ENCODE measurements at places on chromosomes 11 and 22.
A peak's percentile ranks its signal among the peaks of the same experiment; 100 is the strongest.

GRCh38 chr22:39041908-39042307, 1.2 kb downstream of the APOBEC3F start:
- no peak for DNase-seq

GRCh38 chr22:35150183-35151107, 84.5 kb downstream of the ISX start:
- no peak for DNase-seq

DNA sequence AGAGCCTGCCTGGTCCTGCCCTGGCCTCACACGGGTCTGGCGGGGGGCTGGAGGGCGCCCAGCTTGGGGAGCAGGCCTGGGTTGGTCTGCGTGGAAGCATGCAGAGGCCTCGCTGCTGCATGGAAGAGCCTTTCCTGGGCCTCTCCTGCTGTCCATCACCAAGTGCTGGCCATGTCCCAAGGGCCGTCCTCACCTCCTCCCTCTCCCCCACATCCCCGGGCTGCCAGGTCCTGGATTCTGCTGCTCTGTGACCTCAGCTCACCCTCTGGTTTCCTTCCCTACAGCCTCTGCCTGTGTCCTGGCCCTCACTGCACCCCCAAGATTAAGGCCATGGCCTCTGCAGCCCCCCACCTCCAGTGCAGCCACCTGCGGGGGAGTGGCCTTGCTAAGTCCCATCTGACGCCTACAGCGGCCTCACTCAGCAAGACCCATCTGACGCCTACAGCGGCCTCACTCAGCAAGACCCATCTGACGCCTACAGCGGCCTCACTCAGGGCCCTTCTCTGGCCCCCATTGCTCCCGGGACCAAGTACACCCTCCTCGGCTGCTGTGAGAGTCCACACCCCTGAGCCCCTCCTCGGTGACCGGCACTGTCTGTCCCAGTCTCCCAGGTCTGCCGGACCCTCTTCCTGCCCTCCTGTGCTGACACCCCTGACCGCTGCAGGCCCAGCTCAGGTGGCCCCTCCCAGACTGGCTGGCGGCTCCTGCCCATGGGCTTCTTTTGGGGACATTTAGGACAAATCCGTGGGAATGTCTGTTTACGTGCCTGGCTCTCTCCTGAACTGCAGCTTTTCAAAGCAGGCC, 119.5 kb upstream of the B3GAT1 start:
- no peak for DNase-seq

DNA sequence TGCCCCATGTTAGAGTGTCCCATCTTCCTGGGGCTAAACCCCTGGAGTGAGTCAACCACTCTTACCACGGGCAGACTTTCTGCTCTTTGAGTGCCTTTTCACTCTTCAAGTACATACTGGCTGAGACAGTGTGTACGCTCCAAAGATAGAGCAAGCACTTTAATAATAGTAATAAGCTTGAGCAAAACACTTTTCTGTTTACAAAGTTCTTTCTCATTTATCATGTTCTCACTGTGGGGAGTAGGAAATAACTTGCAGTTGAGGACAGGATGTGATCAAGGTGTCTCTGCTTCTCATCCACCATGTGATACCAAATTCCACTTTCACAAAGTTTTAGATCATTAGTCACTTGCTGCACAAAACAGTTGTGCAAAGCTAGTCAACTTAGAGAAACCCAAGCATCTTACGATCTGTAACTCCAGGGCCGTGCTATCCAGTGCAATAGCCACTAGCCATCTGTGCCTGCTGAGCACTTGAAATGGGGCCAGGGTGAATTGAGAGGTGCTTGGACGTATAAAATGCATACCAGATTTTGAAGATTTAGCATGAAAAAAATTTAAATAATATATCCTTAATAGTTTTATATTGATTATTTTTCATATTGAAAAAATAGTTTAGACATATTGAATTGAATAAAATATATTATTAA, 135.3 kb downstream of the KIF18A start:
- no peak for DNase-seq

DNA sequence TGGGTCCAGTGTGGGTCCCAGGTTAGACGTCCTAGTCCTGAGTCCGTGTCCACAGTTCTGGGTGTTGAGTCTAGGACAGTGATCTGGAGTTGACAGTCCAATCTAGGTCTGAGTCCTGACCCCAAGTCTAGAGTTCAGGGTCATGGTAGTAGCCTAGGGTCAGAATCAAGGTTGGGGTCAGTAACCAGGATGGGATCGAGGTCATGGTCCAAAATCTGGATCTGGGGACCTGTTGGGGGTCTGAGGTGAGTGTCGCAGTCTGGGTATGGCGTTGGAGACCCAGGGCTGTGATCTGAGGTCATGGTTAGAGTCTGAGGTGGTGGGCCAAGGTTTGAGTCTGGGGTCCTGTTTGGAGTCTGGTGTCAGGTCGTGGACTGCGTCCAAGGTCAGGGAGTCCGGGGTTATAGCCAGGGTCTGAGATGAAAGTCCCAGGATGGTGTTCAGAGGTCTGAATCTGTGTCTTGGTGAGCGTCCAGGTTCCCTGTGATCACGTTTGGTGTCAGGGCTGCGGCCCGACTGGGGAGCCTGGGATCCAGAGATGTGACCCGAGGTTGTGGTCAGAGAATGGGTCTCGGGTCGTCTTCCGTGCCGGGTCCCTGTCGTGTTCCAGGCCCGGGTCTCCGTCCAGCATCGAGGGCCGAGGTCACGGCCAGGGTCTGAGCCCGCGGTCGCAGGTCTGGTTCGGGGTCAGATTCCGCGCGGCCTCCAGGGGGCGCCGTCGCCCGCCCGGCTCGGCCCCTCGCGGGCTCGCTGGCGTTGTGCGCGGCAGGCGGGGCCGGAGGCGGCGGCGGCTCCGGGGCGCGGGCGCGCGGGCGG, 432 bp upstream of the GRK2 start:
- peak; percentile 38 for DNase-seq

- DNase-seq = no peak
Observed at GRCh38 chr22:37544955-37545702, 15.2 kb upstream of the CDC42EP1 start.

DNA sequence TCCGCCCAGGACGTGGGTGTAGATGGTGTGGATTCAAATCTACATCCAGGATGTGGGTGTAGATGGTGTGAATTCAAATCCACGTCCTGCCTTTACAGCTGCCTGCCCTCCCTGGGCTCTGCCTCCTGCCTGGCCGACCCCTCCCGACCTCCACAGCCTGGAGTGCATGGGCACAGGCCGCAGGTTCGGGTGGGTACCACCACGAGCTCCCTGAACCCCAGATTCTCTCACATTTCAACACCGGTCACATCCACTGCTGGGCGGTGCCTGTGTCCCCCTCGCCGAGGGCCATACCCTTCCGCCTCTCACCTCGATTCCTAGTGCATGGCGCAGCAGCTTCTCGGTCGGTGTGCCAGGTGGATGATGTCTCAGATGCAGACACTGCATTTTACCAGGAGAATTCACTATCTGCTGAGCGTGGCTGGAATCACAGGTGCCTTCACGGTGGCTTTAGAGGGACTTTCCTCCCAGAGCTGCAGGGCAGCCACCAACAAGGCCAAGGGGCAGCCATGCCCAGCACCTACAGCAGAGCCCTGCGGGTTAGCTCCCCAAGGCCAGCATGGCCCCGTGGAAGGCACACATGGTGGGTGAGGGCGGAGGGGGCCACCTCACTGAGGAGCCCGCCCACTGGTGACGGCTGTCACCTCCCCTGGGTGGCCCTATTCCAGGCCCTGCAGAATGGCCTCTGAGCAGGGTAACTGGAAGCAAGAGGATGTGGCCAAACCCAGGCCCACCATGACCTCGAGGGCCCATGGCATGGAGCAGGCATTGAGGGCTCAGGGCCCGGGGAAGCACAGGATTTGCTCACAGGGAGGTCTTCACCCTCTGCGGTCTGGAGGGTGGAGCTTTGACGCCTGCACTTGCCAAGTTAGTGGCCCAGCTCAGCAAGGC, 638.5 kb downstream of the TBC1D22A start:
- DNase-seq = no peak

- DNase-seq = no peak
Observed at GRCh38 chr11:74783241-74783871, 34.7 kb downstream of the RNF169 start.

- DNase-seq = peak; percentile 66
Observed at GRCh38 chr11:61699737-61700160, 19.6 kb downstream of the DAGLA start.

DNA sequence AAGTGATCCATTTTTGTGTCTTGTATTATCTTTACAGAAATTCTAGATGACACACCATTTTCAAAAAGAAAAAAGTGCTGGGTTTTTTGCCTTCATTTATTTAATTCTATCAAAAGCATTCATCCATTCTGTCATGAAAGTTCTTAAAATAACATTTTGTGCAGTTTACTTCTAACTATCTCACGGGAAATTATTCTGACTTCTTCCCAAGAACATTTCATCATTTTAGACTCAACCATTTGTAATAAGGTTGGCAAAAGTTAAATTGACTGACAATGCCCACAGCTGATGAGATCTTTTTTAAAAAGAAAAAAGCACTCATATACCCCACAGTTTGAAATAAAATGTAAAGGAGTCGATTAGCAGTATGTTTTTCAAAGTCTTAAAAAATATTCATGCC, 68.5 kb downstream of the SBF2 start:
- no peak for DNase-seq

GRCh38 chr11:45459491-45459890, 173.3 kb upstream of the SYT13 start:
- DNase-seq = no peak
